Stimulated activated CD4-positive, alpha-beta T cell treated with anti-CD3 and anti-CD28 coated beads, Interleukin-2, amount 100 ng/mL, for 24 hours (primary cell): ENCODE measurements at places on chromosomes 2 and 18.
A peak's percentile ranks its signal among the peaks of the same experiment; 100 is the strongest.

DNA sequence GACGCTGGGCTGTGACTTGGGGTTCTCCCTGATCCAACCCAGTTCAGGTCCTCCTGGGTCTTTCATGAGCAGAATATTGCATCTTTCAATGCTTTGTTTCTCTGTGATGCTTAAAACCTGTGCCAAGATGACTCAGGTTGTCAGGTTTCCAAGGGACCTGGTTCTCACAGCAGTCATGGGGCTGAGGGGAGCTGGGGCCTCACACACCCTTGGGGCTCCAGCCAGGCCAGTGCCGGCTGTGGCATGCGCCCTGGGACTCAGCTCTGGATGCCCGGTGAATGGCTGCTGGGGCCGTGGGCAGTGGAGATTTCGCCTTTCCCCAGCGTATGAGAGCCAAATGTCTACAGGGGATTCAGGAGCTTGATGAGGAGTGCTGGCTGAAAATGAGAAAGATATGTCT is 29.6 kb downstream of the EDAR start:
- no peak for DNase-seq

GRCh38 chr18:24319757-24320156 is 77.9 kb downstream of the OSBPL1A start:
- DNase-seq = no peak

DNA sequence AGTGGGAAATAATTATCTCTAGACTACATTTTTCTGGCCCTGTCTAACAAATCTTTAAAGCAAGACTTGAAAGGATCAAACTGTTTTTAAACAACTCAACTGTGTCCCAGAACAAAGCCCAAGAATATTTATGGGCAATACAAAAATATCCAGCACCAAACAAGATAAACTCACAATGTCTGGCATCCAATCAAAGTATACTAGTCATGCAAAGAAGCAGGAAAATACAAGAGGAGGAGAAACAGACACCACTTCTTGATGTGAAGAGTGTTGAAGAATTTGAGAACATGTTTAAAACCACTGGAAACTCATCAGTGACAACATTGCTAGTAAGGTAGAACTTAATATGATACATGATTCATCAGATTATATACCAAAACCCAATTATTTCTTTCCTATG is 66.1 kb upstream of the CDC42EP3 start:
- no peak for DNase-seq

- DNase-seq = peak; percentile 47
These were observed 59.9 kb downstream of the SUMO1 start for GRCh38 chr2:202178346-202178958.

- no peak for DNase-seq
These were observed 24.1 kb downstream of the TRABD2A start for GRCh38 chr2:84856787-84857186.

DNA sequence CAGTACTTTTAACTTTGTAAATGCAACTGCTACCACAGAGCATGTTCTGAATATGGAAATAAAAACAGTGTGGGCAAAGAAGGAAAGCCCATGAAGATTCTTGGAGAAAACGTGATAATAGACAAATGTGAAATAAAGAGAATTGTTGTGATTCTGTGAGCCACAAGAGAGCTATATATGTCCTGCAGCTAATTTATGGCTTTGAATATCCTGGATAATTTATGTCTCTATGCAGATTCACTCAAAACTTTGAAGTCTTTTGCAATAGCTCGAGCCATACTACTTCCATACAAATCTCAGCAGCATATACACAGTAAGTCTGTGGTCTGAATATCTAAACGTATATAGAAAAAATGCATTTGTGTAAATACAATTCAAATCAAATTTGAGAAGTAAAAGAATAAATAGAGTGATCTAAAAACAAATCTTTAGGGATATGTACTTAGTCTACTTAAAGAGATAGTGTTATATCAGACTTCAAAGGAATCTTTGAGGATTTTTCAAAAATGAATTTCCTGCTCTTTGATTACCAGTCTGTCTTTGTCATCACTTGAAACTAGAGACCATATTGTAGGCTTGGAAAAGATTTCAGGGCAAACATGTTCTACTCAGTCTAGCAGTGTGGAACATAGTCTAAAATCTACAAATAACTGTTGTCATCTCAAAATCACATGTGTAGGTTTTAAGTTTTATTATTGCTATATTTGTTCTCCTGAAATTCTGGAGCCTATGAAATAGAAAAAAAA is 107.1 kb downstream of the CSRNP3 start:
- DNase-seq = no peak

GRCh38 chr2:3487028-3487425 is 32.3 kb downstream of the ADI1 start:
- DNase-seq = no peak

DNA sequence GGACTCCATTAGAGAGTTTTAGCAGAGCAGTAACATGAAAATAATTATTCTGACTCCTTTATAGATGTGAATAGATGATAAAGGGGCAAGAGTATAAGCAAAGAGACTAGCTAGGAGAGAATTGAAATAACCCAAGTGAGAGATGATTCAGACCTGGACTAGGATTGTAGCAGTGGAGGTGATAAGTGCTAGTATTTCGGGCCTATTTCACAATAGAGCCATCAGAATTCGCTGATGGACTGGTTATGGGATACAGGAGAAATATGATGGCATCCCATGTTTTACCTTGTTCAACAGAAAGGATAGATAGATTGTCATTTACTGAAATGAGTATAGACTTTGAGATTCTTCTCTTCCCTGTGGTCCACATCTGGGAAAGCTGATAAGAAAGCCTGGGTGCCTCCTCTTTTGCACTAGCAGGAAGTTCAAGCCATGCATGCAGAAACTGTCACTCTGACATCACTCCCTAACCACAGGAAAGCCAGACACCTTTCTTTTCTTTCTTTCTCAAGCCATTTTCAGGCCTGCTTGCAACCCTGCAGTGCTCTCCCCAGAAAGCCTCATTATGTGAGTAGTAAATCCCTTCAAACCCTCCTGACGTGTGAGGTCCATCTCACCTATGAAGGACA is 25.3 kb downstream of the DYNAP start:
- no peak for DNase-seq
